Kidney tubule cell (primary cell): ENCODE measurements at places on chromosomes 11 and 22.
A peak's percentile ranks its signal among the peaks of the same experiment; 100 is the strongest.

DNA sequence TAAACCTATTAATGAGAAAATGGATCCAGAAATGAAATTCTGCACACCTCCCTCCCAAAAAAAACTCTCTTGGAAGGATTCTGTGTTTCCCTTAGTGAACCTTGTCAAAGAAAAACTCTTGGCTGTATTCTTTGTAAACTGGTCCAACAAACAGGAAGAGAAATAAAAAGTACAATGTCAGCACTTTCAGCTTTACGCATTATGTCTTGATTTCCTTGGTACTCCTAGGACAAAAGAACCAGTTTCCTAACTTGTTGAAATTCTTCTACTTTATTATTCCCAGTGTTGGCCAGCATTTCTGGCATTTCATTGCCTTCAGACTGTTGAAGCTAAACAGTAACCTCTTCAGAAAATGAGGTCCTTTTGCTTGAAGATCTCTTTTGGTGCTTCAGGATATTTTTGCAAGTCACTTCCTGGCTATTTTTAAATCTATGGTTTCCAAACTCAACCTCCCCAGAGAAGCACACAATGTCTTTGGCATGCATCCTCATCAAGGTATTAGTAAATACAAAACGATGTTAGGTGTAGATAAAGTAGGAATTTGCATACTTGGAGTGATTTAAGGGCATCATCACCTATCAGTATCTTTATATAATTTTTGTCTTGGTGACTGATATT lies 342.7 kb downstream of the AASDHPPT start:
- DNase-seq, result no peak

GRCh38 chr11:74010306-74011300 lies 1.7 kb upstream of the UCP3 start:
- DNase-seq, result no peak

DNA sequence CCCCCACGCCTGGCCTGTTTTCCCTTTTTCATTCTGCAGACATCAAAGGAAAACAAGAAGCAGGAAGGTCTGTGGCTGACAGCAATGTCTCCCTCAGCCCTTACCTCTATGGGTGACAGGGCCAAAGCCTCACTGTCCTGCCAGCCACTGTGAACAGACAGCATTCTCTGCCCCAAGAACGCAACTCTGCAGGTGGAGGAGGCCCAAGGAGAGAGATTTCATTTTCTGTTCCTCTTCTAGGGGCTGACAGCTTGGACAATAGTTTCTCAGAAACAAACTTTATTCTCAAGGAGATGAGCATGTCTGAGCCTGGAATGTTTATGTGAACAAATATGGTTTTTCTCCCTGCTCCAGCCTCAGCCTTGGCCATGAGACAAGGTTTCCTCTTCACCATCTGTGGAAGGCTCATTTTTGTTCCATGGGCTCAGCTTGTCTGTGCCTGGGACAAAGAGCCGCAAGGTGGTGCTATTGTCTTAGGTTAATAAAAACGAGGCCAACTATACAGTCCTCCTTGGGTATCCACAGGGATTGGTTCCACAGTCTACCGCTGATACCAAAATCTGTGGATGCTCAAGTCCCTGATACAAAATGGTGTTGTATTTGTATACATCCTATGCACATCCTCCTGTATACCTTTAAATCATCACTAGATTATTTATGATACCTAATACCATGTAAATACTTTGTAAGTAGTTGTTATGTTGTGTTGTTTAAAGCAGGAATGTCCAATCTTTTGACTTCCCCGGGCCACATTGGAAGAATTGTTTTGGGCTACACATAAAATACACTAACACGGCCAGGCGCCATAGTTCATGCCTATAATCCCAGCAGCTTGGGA lies 5.8 kb downstream of the PIWIL3 start:
- DNase-seq, result peak; percentile 60

DNA sequence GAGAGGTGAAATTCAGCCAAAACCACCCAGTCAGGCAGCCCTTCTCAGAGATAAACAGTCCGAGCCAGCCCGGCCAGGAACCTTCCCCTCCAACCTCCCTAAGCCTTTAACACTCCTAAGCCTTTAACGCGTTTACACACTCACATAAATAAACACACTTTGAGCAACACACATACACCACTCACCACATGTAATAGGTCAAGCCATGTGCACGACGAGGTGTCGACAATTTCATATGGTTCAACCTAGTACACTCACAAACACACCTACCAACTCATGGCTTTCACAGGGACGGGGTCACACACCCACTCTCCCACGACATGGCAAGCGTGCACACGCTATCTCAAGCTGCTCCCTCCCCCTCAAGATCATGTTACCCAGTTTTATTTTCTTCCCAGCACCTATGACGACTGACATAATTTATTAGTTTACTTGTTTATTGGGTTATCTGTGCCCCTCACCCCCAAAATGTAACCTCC lies 15.5 kb downstream of the SLC43A1 start:
- no peak for DNase-seq

- DNase-seq, result no peak
These were observed 406.3 kb downstream of the CADM1 start for GRCh38 chr11:115097796-115098408.

DNA sequence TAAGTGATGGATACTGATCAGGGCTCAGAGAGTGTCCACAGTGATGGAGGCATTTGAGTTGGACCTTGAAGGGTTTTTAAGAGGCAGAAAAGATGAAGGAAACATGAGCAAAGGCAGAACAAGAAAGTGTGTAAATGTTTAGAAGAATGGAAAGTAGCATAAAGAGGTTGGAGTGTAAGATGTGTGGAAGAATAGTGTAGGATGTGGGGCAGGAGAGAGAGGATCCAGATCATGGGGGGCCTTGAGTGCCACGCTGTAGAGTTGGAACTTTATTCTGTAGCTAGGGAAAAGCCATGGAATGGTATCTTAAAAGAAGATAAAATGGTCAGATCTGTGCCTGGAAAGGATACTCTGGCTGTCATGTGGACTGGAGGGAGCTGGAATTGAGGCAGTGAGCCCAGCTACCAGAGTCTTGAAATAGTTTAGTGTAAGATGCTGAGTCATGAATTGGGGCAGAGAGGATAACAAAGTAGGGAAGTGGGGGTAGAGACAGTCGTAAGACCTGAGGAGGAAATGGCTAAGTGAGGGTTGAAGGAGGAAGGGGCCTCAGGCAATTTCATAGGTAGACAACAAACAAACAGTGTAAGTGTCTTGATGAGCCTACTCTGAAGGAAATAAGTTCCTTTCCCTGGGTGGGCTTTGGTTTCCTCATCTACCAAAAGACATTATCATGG lies 6.7 kb downstream of the KCNE3 start:
- peak; percentile 48 for DNase-seq

DNA sequence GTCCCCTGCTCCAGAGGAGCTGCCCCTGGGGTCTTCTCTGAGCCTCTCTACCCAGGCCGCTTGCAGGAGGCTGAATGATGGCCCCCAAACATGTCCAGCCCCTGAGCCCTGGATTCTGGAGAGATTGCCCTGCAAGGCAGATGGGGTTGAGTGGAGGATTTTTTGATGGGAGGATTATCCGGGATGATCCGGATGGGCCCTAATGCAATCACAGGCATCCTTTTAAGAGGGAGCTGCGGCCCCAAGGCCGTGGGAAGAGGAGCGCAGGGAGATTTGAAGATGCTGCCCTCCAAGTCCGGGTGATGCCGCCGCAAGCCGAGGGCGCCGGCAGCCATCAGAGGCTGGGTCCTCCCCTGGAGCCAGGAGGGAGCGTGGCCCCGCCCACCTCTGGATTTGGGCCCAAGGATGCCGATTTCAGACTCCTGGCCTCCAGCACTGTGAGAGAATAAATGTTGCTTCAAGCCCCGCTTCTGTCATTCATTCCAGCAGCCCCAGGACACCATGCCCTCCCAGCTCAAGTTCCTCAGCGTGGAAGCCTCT lies 66.0 kb downstream of the WNT7B start:
- DNase-seq, result no peak
